ENCODE measurements at places on chromosomes 6 and 20. TPM values are rescaled to one million over a fixed set of nuclear protein-coding genes. Genes with fewer than 3 reads are reported as not detected.

The DDX43 gene
- total RNA-seq: 26.0 TPM

GRCh38 chr20:46838011-46838410 is 56.6 kb upstream of the EYA2 start:
- no peaks in the 10 kb centered on the region for H3K36me3 ChIP-seq
- H3K27me3 ChIP-seq: no peaks in the 10 kb centered on the region
- H3K4me3 ChIP-seq: no peak overlapping the region
- DNase-seq: no peak

- H3K27me3 ChIP-seq: no peaks in the 10 kb centered on the region
- no peak overlapping the region for H3K4me3 ChIP-seq
- no peak overlapping the region for H3K27ac ChIP-seq
- H3K36me3 ChIP-seq: no peaks in the 10 kb centered on the region
Observed at GRCh38 chr6:52696418-52696817, 25.5 kb downstream of the TMEM14A start.

GRCh38 chr20:49361862-49362660 is 84.2 kb upstream of the ZNFX1 start:
- no peaks in the 10 kb centered on the region for H3K27me3 ChIP-seq
- H3K27ac ChIP-seq: no peak overlapping the region
- no peak for DNase-seq
- no peak overlapping the region for H3K4me3 ChIP-seq
- H3K4me1 ChIP-seq: no peaks in the 10 kb centered on the region

The TRIM31 gene
- 4.0 TPM for total RNA-seq

The OTOR gene
- not detected for total RNA-seq

The HLA-G gene
- 1.2 TPM for total RNA-seq

DNA sequence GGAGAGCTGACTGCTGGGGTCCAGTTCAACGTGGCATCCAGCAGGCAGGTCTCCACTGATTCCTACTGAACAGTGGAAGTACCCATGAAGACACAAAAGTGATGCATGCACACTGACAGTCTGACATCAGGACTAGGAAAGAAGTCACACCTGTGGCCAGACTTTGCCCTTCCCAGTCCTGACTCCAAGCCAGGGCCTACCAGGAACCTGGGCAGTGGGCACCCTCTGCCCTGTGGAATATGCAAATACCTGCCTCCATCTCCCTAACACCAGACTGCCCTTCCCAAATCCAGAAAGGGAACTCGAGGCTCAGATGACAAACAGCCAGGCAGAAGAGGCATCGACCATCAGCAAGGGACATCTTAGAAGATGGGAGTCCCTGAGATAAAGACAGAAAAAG is 50.9 kb downstream of the SLC23A2 start:
- H3K4me1 ChIP-seq: peaks cover 17% of the 10 kb centered on the region
- no peaks in the 10 kb centered on the region for H3K27me3 ChIP-seq
- H3K27ac ChIP-seq: peak overlapping the region; percentile 2
- H3K4me3 ChIP-seq: no peak overlapping the region

GRCh38 chr20:48788486-48789072 is 39.2 kb downstream of the PREX1 start:
- no peak overlapping the region for H3K27ac ChIP-seq
- H3K36me3 ChIP-seq: no peaks in the 10 kb centered on the region
- H3K27me3 ChIP-seq: no peaks in the 10 kb centered on the region
- H3K4me1 ChIP-seq: peaks cover 3% of the 10 kb centered on the region

DNA sequence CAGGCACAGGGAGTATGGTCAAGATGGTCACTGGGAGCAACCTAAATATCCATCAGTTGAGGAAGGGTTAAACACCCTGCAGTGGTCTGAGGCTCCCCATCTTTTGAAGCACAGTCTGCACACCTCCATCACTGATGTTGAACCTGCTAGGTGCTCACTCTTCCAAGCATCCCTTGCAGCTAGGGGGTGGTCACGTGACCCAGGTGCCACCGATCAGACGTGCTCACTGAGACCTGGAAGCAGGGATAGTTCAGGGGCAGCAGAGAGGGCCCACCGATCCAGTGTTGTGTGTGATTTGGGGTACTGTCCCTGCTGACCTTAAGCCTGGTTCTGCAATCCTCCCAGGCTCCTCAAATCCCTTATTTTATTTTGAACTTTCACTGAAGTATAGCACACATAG is 134.6 kb downstream of the CEBPB start:
- no peak for DNase-seq
- peaks cover 2% of the 10 kb centered on the region for H3K4me1 ChIP-seq
- no peaks in the 10 kb centered on the region for H3K36me3 ChIP-seq
- no peak overlapping the region for H3K27ac ChIP-seq
- no peak overlapping the region for H3K4me3 ChIP-seq

The RBPJL gene
- 1.1 TPM for total RNA-seq

The ZNF165 gene
- 17.9 TPM for total RNA-seq
